ENCODE measurements at places on chromosomes 6 and 20. TPM values are rescaled to one million over a fixed set of nuclear protein-coding genes. Genes with fewer than 3 reads are reported as not detected.

SPATS1 gene
- not detected for total RNA-seq

NFATC2 gene
- 0.57 TPM for total RNA-seq

ZNF512B gene
- total RNA-seq, result 0.34 TPM

PAX1 gene
- not detected for total RNA-seq

MYBL2 gene
- 108 TPM for total RNA-seq

RNF144B gene
- 3.9 TPM for total RNA-seq

CALHM4 gene
- not detected for total RNA-seq

MARCKS gene
- 53.1 TPM for total RNA-seq

BPI gene
- not detected for total RNA-seq

- no peak for DNase-seq
Observed at GRCh38 chr6:6866656-6867403, 240.9 kb upstream of the RREB1 start.

DNA sequence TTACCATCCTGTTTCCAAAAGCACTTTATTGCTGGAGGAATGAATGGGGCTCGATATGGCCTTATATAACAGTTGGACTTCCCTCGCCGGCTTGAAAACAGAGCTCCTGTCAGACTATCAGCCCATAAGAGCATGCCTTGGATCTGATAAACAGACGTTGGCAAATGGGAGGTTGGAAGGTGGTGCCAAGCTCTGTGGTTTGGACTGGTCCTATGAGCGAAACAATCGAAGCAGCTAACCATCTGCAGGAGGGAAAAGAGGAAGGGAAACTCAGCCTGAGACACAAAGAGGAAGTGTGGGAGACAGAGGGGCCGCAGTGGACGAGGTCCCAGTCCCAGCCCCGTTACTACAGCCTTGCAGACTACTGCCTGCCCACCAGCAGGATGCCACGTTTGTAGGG is 92.9 kb downstream of the TFAP2C start:
- DNase-seq, result no peak

DNA sequence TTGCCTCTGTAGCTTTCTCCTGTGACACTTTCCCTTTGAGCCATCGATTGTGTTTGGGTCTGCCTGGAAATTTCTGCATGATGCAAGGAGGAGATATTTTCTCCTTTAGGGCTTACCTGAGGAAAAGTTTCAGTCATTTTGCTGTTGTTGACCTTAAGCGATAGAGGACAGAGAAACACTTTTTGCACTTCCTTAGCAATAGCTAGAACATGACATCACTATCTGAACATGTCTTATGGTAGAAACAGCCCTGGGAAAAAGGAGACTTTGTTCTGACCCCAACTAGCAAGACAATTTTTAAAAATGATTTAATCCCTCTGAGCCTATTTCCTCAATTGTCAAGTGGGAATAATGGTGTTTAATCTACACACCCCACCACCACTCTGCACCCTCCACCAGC is 9.7 kb upstream of the FILIP1 start:
- DNase-seq, result no peak

GRCh38 chr6:55449225-55449624 is 122.0 kb downstream of the GFRAL start:
- DNase-seq, result peak; percentile 36

GRCh38 chr6:90631046-90631445 is 44.2 kb upstream of the MAP3K7 start:
- no peak for DNase-seq

DNA sequence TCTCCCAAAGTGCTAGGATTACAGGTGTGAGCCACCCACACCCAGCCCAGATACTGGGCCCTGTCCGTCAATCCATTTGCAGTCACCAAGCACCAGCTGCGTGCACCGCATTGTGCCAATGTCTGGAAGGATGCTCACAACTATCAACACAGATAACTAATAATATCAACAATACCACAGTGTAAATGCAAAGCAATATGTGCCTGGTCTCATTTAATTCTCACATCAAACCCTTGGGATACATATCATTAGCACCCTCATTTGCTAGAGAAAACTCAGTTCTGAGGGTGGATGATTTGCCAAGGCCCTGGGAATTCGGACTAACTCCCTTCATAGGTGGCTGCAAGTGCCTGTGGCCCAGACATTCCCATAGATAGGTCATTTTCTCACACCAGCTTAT is 14.5 kb downstream of the RIPOR3 start:
- no peak for DNase-seq

DNA sequence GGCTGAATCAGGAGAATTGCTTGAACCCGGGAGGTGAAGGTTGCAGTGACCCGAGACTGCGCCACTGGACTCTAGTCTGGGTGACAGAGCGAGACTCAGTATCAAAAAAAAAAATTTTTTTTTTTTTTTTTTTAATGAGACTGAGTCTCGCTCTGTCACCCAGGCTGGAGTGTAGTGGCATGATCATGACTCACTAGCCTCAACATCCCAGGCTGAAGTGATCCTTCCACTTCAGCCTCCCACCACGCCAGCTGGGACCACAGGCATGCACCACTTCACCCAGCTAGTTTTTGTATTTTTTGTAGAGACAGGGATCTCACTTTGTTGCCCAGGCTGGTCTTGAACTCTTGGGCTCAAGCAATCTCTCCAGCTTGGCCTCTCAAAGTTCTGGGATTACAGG is 53.3 kb downstream of the MYO6 start:
- DNase-seq, result no peak

DNA sequence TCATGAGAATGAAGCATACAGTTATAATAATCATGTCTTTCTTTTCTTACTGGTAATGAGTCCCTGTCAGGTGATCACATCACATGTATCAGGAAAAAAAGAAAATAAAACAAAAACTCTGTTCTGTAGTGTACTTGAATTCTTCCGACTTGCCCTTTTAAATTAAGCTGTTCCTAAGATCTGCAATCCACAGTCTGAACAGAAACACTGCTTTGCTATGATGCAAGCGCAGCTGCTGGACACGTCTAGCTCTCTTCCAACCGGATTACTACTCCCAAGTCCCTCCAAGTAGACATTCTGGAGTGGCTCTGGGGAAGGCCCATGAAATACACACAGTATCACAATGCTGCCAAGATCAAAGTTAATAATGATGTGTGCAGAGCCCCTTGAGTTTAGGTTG is 83.7 kb downstream of the FYN start:
- DNase-seq, result no peak

GRCh38 chr20:46807998-46808397 is 86.6 kb upstream of the EYA2 start:
- no peak for DNase-seq
